ENCODE measurements at places on chromosomes 12 and 14. TPM values are rescaled to one million over a fixed set of nuclear protein-coding genes. Genes with fewer than 3 reads are reported as not detected.

The C14orf132 gene
- 118 TPM for total RNA-seq

The NEMP1 gene
- total RNA-seq, result 7.6 TPM

The AMHR2 gene
- not detected for total RNA-seq

The LTA4H gene
- 43.6 TPM for total RNA-seq

The ETFBKMT gene
- total RNA-seq, result 4.4 TPM

The TTC6 gene
- 10.4 TPM for total RNA-seq

The CLEC4A gene
- 1.4 TPM for total RNA-seq

The CLEC9A gene
- not detected for total RNA-seq

The STXBP6 gene
- 33.7 TPM for total RNA-seq

The PLXNC1 gene
- 111 TPM for total RNA-seq
